CD4-positive, alpha-beta T cell treated with Interleukin-17A for 1 hour (primary cell): ENCODE measurements at places on chromosomes 1 and 21.
A peak's percentile ranks its signal among the peaks of the same experiment; 100 is the strongest.

- no peak for DNase-seq
Observed at GRCh38 chr1:172711558-172711957, 52.7 kb downstream of the FASLG start.

DNA sequence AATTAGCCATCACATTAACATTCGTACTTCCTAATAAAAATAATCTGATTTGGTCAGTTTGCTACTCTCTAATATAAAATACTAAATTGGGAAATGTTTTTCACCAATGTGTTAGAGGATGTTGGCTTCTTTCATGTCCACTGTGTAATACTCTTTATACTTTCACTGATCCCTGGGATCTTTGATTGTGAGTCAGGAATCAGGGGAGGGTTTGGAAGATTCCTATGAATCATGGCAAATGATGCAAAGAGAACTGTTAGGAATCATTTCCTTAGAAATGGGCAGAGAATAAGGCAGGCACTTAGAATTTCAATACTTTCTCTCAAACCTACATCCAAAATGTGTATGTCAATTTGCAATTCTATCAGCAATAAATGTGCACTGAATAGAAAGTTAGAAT lies 31.0 kb downstream of the KRTAP24-1 start:
- DNase-seq = no peak

- no peak for DNase-seq
Observed at GRCh38 chr1:206094024-206094423, 23.2 kb downstream of the AVPR1B start.

DNA sequence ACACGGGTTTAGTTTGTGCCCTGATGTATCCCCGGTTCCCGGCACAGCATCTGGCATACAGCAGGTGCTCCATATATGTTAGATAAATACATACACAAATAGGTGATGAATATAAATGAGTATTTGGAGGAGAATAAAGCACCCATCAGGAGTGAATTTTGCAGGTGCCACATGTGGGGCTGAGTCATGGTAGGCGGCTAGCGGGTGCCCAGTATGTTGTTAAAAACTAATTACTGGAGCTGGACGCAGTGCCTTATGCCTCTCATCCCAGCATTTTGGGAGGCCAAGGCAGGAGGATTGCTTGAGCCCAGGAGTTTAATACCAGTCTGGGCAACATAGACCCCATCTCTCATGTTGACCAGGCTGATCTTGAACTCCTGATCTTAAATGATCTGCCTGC lies 16.7 kb upstream of the WASF2 start:
- no peak for DNase-seq

DNA sequence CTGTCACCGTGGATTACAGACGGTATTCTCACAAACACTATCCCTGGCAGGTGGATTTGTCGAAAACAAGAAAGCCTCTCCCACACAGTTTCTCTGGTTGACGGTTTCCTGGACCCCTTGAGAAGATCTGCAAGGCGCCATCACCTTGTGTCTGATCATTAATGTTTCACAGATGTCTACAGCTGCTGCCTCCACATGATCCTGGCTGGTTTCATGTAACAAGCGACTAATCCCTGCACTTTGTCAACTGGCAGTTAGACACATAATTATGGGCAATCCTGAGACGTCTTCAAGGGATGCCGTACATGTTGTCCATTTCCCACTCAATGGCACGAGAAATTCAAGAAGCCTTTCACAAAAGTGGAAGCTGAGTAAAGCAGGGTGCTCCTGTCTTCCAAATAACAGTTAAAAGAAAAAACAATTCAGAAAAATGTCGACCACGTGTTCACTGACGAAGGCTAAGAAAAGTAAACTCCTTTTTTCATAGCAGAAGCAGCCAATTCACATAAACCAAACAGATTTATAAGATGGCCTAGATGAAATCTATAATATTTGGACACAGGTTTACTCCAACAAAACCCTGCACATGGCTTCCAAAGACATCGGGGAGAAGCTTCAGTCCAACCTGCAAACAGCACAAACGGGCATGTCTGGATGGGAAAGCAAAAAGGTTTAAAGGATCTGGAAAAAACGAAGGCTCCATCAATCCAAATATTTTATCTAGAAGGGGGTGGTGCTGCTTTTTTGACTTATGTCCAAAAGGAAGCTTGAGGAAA lies 52.2 kb downstream of the CAPZB start:
- DNase-seq = no peak

DNA sequence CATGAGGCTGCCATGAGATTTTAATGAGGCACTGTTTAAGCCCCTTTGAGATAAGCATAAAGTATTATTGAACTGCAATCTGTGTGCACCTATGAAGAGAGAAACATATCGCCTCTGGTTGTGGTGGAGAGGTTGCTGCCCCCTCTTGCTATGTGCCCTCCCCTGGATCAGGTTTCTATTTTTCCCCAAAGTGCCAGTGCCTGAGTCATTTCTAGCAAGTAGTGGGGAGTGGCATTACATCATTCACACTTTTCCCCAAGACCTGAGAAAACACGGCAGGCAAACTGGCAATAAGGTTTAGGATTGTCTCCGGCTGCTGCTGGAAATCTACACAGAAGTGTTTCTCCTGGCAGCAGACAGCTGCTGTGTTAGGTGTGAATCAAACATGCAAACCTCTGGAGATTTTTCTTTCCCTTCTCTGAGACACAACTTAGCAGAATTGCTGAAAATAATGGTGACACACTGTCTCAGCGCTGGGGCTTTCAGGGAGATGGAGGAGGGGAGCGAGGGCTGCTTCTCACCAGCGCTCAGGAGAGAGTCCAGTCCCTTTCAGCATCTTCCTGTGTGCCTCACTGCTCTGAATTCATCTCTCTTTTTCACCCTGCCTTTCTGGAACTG lies 13.7 kb upstream of the RGS16 start:
- DNase-seq = no peak

DNA sequence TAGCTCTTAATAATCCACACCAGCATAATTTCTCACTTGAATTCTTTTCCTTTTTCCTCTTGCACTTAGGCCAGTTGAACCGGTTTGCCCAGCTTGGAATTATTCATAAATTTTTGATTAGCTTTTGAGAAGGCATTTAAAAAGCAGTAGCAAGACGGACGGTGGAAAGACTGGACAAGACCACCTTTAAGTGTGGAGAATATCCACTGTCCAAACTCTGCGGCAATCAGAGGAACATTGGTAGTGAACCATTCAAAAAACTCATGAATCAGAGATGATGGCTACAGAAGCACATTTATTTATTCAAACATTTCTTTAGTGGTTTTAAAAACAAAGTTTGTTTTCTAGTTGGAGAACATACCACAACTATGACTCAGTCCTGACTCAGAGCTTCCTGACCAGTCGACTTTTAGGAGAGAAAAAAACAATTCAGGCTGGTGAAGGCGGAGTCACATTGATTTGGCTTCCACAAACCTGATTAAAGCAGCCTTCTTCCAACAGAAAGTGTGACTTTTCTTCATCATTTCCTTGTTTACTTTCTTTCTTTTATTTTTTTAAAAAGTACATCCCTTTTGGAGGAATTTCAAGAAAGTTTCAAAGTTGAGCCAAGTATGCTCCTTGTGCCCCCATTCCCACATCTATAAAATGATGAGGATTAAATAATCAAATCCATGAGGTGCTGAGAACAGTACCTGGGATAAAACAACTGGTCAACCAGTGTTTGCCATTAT lies 128.8 kb downstream of the ADSS2 start:
- peak; percentile 71 for DNase-seq

DNA sequence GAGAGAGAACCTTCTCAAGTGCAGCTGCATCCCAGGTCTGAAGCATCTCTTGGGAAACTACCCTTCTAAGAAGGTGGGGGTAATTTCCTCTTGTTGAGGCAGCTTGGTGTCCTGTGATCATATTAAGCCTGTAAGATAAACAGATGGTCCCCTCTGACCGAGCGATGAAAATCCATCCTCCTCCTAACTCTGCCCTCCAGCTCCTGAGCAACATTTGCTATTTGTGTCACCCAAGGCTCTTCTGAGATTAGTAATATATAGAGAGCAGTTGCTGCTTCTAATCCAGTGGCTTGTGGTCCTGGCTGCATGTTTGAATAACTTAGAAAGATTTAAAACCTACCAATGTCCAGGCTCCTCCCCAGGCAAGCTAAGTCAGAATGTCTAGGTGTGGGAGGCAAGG lies 123.7 kb downstream of the DISC1 start:
- DNase-seq = no peak

DNA sequence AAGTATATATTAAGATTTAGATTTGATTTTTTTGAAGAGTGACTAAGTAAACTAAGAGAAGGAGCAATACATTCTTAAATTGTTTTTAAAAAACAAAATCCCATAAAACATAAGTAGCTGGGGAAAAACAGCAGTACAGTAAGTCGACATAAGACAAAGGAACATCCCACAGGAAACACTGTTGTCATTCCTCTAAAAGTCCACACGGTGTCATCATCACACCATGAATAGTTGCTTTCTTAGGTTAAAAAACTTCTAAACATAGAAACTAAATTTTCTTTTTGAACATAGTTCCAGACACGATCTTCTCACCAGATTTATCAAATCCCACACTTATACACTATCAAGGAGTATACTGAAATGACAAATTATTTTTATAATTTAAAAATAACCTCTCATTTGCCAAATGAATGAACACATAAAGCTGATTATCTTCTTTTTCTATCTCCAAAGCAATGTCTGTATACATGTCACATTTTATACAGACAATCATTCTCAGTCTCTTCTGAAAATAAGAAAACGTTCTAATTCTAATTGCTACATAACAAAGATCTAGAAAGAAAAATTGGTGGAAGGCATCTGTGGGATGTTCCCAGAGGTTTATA lies 15.8 kb downstream of the ODF2L start:
- DNase-seq = peak; percentile 67

DNA sequence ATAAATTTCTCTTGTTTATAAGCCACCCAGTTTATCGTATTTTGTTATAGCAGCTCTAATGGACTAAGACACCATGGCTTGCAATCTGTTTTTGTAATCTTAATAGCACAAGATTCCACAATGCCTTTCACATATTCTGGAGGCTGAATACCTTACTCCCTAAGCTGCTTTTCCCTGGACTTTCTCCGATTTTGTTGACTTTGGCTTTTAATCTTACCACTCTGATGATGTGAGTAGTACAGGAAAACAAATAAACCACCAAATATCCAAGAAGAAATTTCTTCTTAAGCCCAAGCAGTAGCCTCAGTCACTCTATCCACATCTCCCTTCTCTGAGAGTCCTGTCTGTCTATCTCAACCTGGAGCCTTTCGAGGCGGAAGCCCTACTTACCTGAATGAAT lies 838.6 kb downstream of the LTN1 start:
- no peak for DNase-seq

GRCh38 chr1:156673387-156674121 lies 3.7 kb downstream of the NES start:
- no peak for DNase-seq

DNA sequence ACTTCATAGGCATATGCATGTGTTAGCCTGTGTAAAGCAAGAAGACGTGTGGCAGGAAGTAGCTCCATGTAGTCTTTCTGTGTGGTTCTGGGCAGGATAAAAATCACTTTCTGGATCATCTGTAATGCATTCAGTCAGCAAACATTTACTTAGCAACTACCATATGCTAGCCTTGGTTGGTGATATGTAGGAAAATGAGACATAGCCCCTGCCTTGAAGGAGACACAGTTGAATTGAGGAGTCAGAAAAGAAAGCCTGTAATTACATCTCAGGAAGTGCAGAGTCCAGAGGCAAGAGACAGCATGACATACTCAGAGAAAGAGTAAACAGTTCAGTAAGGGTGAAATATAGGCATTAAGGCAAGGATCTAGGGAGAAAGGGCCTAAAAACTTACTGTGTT lies 38.5 kb downstream of the DAB1 start:
- no peak for DNase-seq
